Brain pericyte (primary cell): ENCODE measurements at places on chromosomes 1 and 21.

GRCh38 chr1:71787699-71788098 lies 494.6 kb downstream of the NEGR1 start:
- no peak for DNase-seq

GRCh38 chr1:156259805-156260204 lies 11.9 kb upstream of the PAQR6 start:
- DNase-seq: no peak

GRCh38 chr1:116372191-116372590 lies 853 bp upstream of the ATP1A1 start:
- DNase-seq: no peak

DNA sequence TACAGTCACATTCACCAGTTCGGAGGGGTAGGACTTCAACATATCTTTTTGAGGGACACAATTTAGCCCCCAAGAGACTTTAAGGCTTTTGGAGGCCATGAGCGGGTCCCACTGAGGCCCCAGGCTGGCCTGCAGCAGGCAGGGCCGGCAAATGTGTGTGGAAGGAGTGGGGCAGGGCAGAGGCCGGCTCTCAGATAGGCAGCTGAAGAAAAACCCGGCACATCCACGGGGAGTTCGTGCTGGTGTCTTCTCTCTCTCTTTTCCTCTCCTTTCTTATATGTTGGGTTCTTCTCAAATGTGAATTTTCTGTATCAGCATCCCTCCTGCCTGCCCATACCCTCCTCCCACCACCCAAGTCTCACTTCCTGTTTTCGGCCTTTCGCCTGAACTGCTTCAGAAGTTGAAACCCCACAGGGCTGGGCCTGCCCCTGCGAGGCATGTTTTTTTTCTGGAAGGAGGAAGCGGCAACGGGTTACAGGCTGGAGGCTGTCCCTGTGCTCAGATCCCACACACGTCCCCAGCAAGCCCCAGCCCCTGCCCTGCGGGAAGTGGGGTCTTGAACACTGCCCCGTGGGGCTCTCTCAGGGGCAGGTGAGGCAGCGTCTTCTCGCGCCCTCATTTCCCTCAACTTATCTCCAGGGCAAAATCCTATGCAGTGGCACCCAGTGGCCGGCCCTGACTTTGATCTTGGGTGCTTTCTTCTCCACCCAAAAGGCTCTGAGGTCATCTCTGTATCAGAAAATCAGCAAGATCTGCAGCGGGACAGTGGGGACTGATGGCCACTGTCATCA lies 9.7 kb upstream of the UMODL1 start:
- no peak for DNase-seq

- DNase-seq: peak; percentile 6
These were observed 129.7 kb downstream of the DUSP10 start for GRCh38 chr1:221612047-221612777.

GRCh38 chr1:83718338-83718737 lies 280.6 kb downstream of the TTLL7 start:
- no peak for DNase-seq

- no peak for DNase-seq
These were observed 16.1 kb downstream of the SMYD2 start for GRCh38 chr1:214296860-214297745.

DNA sequence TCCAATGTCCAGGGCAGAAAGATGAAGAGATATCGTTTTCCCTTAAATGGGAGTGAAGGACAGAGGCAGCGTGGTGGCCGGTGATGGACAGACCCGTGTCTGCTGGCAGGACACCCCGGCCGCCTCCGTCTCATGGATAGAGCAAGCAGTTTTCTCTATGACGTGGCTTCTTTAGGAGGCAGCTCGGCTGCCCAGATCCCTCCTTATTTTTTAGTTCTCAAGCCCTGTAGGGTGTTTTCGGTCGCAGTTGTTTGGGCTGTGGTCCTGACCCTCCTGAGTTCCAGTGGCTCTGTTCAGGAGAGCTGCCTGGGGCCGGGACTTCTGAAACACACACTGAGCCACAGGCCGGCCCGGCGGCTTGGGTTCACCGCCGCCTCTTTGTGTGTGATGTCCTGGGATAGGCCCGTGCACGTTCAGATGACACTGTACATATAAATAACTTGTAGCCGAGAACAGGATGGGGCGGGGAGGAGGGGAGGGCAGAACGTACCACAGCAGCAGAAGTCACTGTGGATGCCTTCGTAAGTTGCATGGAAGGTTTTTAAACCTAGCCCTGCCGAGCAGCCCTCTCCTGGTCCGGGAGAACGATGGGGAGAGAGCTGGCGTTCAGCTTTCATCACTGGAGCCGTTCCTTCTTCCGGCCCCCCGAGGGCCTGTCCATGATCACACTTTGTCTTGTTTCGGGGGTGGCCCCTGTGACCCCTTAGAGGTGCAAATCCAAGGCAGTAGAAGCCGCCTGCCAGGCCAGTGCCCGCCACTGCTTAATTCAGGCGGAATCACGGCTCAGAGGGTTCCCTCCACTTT lies 65.2 kb downstream of the SIK1 start:
- DNase-seq: no peak

DNA sequence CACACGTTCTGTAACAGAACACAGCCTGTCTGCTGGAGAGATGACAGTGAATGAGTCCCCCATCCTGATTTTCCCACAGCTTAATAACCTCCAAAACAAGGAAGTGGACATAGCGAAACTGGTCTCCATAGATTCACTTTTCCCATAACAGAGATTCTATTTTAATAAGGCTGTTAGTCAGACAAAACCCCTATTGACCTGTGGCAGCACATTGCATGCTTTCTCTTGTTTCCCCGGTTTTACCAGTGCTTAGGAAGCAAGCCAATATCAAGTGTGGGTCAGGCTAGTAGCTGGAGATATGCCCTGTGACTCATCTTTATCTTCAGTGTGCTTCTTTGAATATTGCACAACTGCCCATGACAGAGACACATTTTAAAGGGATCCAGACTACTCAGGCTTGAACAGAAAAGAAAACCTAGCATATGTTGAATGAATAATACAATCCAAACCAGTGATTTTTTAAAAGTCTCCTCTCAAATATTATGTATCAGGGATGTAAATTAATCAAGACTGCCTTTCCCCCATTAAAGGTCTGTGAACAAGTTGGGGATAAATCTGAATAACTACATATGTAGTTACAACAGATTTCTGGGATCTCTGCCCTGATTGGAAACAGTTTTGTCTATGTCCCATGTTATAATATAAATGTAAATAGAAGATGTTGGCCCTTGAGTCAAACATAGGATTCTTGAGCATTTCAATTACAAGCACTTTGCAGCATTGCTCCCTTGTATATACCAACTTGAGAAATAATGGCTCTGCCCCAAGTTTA lies 11.9 kb upstream of the CLDN8 start:
- peak; percentile 85 for DNase-seq
